DMS 273 treated with DMSO at 0.1 percent for 48 hours (cell line): ENCODE measurements at places on chromosomes 7 and 10.

DNA sequence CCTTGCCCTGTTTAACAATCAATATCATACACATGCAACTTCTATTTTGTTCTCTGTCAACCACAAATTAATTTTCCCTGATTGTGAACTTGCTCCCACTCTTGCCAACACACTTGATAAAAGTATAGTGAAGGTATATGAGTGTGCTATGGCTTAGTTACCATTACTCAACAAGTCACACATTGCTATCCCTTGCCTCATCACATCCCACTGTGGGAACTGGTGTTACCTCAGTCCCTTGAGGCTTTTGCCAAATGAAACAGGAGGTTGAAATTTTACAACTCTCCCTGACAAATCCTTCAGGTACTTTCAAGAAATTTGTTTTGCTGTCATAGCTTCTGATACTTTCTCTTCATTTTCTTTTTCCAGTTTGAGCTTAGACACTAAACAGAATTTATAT is 472.5 kb upstream of the SEMA3D start:
- no peak for DNase-seq

DNA sequence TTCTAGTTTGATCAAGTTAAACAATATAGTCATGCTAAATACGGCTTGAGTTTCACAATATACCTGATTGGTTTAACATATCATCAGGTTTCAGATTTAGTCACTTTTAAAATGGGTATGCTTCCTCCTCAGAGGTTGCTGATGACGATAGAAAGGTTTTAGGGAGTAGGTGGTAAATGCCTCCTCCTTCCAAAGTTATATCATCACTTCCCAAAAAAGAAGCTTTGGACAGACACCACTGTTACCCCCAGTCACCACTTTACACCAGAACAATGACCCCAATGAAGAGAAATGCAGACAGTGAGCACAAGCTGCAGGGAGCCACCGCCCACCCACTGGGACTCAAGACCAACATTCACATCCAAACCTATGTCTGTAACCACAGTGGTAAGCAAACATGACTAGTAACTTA is 244.6 kb downstream of the SORCS1 start:
- no peak for DNase-seq

DNA sequence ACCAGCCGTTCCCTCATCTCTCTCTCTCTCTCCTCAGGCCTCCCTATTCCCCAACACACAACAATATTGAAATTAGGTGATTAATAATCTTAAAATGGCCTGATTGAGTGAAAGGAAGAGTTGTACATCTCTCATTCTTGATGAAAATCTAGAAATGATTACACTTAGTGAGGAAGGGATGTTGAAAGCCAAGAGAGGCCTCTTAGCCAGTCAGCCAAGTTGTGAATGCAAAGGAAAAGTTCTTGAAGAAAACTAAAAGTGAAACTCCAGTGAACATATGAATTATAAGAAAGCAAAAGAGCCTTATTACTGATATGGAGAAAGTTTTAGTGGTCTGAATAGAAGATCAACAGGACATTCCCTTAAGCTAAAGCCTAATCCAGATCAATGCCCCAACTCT is 695.1 kb downstream of the GRID1 start:
- no peak for DNase-seq

GRCh38 chr7:79319369-79319768 is 134.1 kb downstream of the MAGI2 start:
- DNase-seq, result no peak

DNA sequence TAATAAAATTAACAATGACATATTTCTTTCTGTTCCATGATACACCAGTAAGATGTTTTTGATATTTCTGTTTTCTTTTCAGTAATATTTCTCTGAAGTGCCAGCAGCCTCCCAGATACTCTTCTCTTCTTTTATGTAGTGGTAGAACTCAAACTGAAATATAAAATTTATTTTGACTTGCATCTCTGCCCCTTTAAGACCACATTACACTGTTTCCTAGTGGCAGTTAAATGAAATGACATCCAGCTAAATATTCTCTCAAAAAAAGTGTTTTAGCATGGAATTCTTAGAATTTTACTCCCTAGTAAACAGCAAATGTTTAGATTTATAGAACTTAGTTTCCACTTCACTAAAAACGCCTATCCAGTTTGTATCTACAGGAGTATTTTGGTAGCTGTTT is 237.2 kb upstream of the MTPN start:
- DNase-seq, result no peak

DNA sequence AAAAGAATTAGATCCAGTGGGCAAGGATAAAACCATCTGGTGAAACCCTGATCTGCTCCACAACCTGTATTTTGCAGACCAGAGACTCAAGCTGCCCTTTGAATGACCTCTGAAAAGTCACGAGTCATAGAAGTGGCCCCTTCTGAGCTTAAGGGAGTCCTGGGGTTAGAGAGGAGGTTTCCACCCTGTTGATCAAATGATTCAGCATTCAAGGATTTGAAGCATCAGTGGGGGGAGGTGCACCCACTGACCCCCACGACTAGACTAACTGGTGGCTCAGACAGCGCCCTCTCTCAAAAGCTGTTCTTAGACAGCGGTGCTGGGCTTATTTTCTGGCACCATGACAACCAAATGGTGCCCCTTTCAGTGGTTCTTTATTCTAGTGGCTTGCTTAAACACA is 44.3 kb downstream of the PLCE1 start:
- no peak for DNase-seq

- no peak for DNase-seq
Measured at GRCh38 chr10:80878330-80878729, 340.6 kb downstream of the SH2D4B start.

GRCh38 chr7:116195451-116195850 is 14.9 kb upstream of the TES start:
- no peak for DNase-seq

DNA sequence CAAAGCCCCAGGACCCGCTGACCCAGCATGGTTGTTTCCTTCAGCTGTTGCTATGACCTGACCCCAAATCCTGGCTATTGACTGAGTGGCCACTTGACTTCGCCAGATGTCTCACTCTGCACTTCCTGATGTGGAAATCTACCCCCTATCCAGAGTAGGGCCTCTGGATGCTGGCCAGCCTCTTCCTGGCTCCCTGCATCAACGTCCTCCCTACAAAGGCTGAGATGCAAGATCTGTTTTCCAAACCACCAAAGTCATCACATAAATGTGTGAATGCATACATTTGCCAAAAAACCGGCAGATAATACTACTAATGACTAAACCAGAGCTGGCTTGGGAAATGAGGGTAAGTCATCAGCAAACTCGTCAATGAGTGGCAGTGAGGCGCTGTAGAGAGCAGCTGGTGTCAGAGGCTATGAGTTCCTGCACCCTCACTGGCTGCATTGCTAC is 70.4 kb downstream of the PYROXD2 start:
- no peak for DNase-seq

- no peak for DNase-seq
Measured at GRCh38 chr10:129932751-129933433, 31.2 kb downstream of the EBF3 start.

DNA sequence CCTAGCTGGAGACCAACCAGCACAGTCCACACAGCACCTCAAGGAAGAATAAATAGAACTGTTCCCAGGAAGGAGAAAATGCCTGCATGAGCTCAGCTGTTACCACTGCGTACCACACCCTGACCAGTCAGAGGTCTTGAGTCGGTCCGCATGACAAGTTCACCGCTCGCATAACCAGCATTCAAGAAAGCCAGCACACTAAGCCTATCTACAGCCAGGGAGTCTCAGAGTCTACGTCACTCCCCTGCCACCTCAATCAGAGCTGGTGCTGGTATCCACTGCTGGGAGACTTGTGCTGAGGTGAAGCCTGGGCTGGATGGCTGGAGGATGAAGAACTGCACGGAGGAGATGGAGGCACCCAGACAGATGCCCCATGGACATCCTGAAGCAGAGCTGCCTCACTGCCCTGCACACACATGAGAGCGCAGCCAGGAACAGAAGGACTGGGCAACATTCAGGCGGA is 19.6 kb downstream of the AKR1C1 start:
- no peak for DNase-seq

DNA sequence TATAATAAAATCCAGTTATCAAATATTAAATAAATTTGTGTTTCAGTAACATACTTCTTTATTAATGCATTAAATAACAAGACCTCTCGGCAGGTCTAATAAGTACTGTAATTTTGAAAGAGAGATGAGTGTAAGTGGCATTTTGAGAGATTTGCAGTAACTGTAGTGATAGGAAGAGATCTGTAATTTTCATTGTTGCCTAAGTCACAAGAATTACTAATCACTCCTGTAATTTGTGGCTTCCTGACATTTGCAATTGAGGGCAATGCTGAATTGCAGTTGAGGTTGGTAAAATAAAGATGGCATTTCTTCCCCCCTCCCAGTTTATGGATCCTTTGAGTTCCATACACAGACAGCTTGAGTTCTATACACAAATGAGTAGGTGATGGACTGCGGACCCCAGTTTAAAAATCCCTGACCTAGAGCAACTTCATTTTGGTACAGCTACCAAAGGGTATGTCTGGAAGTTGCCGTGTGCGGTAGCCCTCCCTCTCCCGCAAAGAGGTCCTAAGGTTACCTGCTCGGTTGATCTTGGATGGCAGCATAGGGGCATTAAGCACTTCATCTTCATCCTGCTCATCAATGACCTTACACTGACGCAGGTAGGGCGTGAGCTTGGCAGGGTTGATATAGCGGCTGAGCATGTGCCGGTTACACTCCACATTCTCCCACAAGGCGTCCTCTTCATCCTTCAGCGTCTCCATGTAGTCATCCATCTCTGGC is 96.4 kb downstream of the CARD11 start:
- DNase-seq, result no peak

GRCh38 chr7:26097837-26098668 is 53.9 kb upstream of the NFE2L3 start:
- no peak for DNase-seq

DNA sequence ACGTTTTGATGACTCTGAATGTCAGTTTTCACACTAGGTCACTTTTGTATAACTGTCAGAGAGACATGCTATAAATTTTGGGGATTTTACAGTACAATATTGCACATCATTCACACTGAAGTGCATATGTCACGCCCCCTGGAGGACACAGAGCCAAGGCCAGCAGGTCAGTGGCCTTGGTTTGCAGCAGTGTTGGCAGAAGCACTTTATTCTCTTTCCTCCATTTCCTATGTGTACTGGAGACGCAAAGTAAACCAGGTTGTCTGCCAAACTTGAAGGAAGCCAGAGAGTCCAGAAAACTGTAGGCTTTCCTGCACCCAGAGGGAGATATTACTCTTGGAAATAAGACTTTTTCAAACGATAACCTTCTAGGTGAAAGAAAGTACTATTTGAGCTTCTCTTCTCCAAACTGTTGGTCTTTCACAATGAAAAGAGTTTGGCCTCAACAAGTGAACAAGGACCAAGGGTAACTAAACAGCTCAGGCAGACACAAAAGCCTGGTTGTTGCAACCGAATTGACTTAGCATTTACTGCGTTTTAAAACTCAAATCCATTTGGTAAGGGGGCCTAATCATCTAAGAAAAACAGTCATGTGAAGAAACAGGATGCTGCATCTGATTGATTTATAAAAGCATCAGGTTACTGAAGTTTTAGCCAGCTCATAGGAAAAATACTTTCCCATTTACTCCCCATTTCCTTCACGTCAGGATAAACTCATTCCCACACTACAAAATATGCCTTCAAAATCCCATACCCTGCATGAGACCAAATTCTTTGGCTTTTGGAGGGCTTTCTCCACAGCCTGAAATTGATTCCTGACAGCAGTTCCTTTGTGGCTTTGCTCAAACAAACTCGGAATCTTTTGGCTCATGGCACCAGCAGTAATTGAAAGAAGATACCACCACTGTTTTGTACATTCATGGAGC is 83.0 kb upstream of the SEC61G start:
- DNase-seq, result no peak

DNA sequence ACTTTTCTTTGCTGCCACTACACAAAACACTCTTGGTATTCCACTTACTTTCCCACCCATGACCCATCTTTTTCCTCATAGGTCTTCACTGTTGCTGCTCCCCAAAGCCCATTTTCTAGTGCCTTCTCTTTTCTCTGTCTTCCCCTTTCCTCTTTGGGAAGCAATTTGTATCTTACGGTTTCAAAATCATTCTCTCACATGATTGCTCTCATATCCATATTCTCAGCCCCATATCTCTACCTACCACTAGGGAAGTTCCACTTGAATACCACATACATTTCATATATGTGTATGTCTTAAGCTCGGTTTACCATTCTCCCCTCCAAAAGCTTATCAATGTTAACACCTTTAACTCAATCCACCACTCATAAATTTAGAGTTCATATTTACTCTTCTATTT is 3.2 kb upstream of the UBE2D1 start:
- no peak for DNase-seq

DNA sequence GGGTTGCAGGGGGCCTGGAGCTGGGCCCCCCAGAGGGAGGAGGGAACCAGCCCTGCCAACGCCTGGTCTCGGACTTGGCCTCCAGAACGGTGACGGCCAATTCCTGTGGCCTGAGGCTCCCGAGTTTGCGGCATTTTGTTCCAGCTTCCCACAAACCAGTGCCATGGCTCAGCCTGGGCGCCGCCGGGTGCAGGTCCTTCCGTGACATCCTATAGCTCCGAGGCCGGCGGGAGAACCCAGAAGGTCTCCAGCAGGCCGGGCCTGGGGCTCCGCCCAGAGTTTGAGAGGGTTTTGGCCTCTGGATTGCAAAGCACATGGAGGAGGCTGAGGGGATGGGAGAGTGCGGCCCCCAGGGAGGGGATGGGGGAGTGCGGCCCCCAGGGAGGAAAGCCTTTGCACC is 92.6 kb downstream of the UNCX start:
- no peak for DNase-seq

GRCh38 chr7:102472126-102473041 is 6.3 kb downstream of the POLR2J start:
- DNase-seq, result no peak

DNA sequence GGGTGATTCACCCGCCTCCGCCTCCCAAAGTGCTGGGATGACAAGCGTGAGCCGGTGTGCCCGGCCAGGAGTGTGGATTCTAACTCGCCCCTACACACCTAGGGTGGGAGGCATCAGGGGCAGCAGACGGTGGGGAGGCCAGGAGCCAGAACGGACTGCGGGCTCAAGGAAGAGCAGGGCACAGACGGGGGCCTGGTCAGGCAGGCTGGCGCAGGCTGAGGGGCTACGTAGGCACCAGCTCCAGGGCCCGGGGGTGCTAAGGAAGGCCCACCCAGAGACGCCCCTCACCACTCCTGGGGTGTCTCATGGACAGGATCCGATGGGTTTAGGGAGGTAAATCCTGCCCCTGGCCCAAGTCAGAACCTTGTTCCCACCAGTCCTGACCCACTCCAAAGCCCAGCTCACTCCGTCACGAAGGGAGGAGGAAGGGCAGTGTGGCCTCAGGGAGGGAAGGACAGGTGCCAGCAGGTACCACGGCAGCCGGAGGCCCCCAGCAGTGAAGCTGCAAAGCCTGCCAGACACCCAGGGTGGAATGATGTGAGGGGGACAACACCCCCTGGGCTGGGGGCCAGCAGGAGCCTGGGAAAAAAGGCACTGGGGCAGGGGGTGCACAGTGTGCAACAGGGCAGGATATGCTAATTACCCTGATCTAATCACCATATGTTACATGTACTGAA is 251.4 kb downstream of the MAD1L1 start:
- no peak for DNase-seq

DNA sequence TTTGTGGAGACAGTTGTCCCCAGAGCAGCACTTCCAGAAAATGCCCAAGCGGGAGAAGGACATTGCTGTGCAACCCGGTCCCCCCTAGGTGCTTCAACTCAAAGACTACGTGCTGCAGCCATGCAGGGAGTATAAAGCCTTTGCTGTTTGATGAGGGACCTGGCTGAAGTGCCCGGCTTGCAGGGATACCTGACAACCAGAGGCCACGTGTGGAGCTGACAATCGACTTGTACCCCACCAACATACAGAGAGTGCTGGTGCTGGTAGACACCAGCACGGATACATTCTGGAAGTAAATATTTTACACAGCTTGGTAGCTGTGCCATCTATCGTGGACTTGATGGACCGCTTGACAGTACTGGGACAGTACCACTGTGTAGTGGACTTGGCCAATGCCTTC is 240.6 kb downstream of the CACNA2D1 start:
- DNase-seq, result no peak
